ENCODE measurements at places on chromosomes 16 and 17.

- DNase-seq: no peak
These were observed 6.8 kb downstream of the CIBAR2 start for GRCh38 chr16:85105475-85105874.

DNA sequence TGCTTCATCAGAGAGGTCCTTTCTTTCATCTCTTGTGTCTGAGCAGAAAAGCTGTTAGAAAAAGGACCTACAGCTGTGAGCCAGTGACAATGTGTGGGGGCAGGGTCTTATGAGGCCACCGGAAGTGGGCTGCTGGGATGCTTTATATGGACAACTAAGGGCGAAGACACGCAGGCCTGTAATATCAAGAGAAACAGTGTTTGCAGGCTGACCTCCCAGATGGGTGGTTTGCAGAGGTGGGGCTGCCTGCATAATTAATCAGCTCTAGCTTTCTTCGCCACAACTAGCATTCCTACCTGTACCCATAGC is 30.4 kb upstream of the SALL1 start:
- no peak for DNase-seq

- DNase-seq: no peak
These were observed 252.1 kb downstream of the PHKB start for GRCh38 chr16:47713225-47713595.

DNA sequence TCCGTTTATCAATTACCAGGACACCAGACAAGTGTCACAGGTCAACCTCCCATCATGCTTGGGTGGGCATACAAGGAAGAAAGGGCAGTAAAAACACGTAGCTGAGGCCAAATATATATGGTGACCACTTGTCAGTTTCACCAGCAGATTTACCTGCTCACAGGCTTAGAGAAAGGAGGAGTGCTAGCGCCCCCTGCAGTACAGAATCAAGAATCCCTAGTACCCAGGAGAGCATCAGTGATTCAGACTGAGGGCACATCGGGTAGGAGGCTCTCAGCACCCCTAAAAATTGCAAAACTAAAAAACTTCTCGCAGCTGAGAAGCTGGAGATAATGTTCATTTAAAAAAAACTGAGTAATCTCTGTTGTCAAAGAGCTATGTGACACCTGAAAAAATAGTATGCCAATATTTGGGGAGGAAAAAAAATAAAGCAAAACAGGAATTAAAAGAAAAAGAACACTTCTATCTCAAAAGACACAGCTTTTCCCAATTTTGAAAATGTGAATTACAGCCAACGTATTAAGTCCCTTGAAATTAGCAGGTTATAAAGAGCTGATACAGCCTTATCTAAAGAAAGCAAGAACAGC is 21.2 kb upstream of the MON1B start:
- peak; percentile 34 for DNase-seq

DNA sequence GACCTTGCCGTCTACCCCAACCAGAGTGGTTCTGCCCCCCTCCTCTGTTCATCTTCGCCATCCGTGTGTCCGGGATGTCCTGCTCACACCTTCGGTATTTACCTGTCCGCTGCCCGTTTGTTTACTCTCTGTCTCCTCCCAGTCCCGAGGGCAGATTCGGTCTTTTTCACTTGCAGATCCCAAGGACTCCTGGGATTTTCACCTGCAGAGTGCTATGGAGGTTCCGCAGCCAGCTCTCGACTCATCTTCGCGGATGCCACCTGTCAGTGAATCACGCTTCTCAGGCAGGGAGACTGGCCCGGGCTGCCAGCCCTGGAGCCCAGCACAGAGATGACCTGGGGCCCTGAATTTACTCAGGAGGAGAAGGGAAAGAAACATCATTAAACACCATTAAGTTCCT is 8.1 kb downstream of the CRISPLD2 start:
- DNase-seq: no peak

DNA sequence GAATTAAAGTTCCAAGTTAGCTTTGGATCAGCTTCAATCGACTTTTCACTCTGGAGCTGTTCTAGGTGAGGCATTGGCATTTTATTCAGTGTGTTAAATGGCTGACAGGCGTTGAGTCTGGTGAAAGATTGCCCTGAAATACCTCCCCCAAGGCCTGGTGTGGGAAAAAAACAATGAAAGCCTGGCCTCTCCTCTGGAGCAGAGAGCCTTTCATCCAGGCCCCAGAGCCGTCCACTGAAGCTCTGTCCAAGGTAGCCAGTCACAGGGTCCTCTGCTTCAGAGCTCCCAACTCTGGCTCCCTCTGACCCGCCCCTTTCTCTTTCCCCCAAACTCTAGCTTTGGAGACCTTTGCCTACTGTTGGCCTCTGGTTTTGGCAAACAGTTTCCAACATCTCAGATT is 123.6 kb upstream of the CRHR1 start:
- DNase-seq: no peak

DNA sequence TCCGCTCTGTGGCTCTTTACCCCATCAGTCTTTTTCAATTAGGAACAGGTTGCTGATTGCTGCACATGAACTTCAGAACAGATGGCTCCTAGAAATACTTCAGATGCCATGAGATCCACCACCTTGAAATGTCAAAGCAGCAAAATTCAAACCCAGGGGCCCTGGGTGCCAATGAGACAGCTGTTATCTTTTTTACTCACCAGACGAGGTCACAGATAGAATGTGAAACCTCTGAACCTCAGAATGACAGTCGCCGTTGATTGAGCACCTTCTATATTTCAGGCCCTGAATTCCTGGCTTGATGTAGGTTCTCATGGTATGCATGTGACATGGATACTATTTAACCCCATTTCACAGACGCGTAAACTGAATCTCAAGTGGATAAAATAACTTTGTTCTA is 63.0 kb downstream of the MAF start:
- DNase-seq: no peak
